ENCODE measurements at places on chromosomes 3 and 15.

GRCh38 chr3:155420881-155421486 is 127.5 kb upstream of the STRIT1 start:
- no peak for DNase-seq

GRCh38 chr3:82596805-82597204 is 835.4 kb upstream of the GBE1 start:
- DNase-seq, result no peak

DNA sequence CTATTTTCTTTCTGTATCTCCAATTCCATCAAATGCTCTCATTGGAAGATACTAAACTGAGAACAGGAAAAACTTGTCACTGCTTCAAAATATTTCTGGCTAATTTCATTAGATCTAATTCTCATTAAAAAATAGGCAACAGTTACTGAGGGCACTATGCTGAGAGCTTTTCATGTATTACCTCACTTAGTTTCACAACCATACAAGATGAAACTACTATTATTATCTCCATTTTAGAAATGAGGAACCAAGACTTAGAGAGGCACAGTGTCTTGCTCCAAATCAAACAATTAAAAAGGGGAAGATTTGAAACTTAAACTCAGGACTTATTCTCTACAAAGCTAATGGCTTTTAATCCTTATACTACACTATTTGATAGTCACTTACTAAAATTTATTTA is 7.2 kb upstream of the OTOL1 start:
- no peak for DNase-seq

GRCh38 chr3:120071259-120071658 is 23.0 kb downstream of the GSK3B start:
- DNase-seq, result no peak

- DNase-seq, result no peak
These were observed 166.7 kb upstream of the PRICKLE2 start for GRCh38 chr3:64392001-64392400.

DNA sequence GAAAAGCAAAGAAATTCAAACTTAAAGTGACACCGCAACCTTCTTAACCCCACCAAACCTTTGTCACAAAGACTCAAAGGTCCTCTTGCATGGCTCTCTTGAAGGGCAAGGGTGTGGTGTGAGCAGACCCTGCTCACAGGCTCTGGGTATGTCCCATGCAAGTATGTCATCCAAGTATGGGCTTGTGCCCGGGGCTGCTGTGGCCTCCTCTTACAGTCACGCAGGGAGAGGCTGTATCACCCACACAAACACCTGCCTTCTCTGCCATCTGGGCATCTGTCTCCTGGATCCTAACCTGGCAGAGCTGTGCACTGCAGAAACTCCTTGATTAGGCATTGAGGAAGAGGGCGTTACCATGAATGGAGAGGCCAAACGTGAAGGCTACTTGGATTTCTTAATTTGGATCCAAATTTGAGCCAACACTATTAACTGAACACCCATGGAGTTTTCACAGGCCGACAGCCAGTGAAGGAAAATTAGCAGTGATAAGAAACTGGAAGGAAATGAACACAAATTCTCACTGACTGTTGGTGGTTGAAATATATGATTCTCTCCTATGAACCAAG is 146.6 kb downstream of the DUT start:
- no peak for DNase-seq
